ENCODE measurements at places on chromosomes 12 and 14. TPM values are rescaled to one million over a fixed set of nuclear protein-coding genes. Genes with fewer than 3 reads are reported as not detected.

DNA sequence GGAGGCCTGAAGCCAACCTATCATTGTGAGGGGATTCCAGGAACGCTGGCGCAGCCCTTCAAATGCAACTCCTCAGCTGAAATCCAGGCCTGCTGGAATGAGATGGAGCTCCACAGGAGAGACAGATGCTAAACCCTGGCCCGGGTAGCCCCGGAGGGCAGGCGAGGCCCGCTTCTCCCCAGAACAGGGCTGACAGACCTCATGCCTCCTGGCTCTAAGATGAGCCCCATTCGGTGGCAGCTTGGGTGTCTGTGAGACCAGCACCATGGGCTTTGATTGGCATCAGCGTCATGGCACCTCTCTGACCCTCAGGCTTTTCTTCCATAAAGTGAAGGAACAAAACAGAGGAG, 382.2 kb downstream of the BCL11B start:
- DNase-seq: no peak

DNA sequence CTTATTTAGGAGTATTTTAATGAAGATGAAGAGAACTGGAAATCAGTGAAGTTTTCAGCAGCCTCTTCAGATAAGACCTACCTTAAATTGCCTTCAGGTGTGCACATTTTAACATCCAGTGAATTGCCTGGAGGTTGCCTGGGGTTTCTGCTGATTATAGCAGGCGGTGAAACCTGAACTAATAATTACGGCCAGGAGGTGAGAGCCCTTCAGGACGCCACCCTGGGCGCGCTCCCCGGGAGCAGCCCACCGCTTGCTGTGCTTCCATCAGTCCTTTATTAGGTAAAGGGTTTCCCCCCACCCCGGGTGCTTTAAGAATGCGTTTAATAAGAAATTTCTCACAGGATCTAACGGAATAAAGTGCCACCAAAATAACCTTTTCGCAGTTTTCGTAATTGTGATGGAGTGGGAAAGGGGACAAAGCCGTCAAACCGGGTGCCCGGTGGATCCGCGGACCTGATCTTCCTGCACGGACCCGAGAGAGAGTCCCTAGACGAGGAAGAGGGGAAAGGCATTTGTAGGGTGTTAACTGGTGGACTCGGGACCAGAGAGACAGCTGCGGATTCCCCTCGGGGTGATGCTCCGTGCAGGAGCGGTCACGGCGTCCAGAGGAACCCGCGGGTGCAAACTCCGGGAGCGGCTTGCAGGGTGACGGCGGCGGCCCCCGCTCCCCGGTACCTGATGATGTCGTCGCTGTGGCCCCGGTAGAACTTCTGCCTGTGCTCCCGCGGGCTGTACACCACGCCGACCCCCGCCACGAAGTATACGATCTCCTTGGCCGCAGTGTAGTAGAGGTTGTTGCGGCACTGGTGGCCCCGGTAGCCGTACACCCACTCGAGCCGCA, 902 bp downstream of the EML5 start:
- DNase-seq: no peak

DNA sequence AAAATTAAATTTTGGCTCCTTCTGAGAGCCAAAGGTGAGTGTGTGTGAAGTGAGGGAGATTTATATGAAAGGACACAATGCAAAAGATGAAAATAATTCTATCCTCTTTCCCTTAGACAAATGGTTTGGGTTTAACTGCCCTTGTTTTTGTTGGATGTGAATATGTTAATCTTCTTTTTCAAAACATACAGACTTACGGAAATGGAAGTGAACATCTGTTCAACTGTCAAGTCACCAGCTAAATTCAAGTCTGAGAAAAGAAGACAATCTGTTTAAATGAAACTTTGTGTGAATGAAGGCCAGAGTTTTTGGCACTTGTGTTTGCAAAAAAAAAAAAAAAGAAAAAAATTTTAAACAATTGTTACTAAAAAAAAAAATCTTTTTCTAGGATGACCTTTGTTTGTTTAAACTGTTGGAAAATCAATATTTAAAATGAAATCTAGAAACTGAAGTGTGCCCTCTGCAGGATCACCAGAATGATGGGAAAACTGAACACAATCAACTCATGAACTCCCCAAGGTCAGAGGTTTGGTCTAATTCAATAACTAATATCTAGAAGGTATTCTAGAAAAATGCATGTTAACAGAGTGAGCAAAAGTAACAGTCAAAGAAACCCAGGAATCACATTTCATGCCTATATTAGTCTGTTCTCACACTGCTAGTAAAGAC, 448.8 kb downstream of the FLRT2 start:
- DNase-seq: no peak

- no peak for DNase-seq
Observed at GRCh38 chr12:123005081-123005626, 24.7 kb downstream of the ARL6IP4 start.

DNA sequence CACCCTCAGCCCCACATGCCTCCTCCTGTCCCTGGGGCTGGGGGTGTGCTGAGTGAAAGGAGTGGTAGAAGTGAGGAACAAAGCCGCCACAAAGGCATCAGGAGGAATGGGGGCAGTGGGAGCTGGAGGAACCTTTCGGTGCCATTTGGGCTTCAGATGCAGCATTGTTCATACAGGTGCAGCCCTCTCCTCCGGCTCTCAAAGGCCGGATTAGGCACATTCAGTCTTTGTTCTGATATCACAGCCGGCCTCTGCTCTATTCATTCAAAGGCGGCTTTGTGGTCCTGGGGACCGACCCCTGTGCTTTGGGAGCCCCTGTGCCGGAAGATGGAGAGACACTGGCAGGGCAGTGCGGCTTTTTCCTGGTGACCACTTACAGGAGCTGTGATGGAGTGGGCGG, 53.2 kb downstream of the SMOC1 start:
- no peak for DNase-seq

DNA sequence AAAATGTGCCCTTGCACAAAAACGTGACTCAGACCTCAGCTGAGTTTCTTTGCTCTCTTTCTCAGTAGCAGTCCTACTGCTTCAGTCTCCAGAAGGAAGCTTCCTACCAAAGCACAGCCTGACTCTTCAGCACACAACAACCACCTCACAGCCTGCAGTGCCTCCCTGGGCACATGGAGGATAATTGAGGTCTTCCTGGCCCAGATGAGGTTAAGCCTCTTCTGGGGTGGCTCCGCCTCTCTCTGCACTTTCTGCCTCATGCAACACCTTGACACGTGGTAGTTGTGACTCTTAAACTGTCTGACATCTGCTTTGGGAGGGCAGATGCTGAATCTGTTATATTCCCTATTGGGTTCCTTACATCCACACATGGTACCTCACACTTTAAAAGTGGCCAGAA, 33.8 kb downstream of the GIT2 start:
- DNase-seq: no peak

- DNase-seq: no peak
Observed at GRCh38 chr12:904010-904414, 45.5 kb downstream of the RAD52 start.

TMPRSS12 gene
- not detected for total RNA-seq

PLA2G1B gene
- not detected for total RNA-seq

CACNB3 gene
- total RNA-seq: 14.3 TPM

CPM gene
- total RNA-seq: 28.3 TPM

AICDA gene
- not detected for total RNA-seq

WNT1 gene
- not detected for total RNA-seq

ACSS3 gene
- 0.72 TPM for total RNA-seq
